ENCODE measurements at places on chromosomes 7 and 10.

DNA sequence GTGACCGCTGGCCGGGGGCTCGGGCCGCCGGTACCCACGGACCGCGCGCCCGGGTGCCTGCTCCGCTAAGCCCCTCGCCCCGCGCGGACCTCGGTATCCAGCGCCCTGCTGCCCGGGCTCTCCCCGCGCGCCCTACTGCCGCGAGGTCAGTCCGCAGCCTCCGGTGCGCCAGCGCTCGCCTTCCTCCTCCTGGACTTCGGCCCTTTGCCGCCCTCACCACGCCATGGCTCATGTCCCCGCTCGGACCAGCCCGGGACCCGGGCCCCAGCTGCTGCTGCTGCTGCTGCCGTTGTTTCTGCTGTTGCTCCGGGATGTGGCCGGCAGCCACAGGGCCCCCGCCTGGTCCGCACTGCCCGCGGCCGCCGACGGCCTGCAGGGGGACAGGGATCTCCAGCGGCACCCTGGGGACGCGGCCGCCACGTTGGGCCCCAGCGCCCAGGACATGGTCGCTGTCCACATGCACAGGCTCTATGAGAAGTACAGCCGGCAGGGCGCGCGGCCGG, 483 bp downstream of the GDF10 start:
- no peak for DNase-seq

GRCh38 chr10:122127943-122128342, 139.0 kb downstream of the TACC2 start:
- DNase-seq = no peak

DNA sequence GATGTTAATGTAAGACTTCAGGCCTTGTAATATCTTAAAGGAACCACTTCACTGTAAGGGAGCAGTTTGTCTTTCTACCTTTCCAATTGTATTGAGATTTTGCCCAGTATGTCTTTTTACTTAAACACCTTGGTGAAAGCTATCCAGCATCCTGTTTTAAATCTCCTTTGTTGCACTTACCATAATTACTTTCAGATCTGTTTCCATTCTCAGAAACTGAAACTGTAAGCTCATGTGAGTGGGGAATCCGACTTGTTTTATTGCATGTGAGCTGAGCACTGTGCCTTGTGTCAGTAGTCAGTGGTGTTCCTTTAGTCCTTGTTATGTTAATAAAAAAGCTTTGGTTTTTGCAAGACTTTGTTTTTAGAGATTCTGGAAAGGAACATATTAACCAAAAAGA, 42.2 kb downstream of the BMPR1A start:
- DNase-seq = no peak

GRCh38 chr10:20598590-20598989, 298.5 kb downstream of the NEBL start:
- DNase-seq = no peak

DNA sequence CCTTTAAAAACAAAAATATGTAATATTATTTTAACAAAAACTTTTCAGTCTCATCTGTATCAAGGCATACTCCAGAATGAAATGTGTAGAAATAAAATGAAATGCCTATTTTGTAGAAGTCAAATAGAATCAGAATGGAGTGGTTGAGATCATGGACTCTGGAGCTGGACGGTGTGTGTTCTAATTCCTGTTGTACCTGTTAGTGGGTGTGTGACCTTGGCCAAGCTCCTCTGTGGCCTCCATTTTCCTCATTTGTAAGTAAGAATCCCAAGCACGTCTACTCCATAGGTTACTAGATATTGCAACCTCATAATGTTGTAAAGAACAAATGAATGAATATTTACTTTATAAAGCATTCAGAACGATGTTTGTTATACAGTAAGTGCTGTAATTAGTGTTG, 74.9 kb downstream of the HDAC9 start:
- DNase-seq = no peak

- no peak for DNase-seq
These were observed 759.8 kb downstream of the CNTNAP2 start for GRCh38 chr7:146876411-146876810.

- peak; percentile 66 for DNase-seq
These were observed 124.9 kb downstream of the SND1 start for GRCh38 chr7:127776776-127777386.

DNA sequence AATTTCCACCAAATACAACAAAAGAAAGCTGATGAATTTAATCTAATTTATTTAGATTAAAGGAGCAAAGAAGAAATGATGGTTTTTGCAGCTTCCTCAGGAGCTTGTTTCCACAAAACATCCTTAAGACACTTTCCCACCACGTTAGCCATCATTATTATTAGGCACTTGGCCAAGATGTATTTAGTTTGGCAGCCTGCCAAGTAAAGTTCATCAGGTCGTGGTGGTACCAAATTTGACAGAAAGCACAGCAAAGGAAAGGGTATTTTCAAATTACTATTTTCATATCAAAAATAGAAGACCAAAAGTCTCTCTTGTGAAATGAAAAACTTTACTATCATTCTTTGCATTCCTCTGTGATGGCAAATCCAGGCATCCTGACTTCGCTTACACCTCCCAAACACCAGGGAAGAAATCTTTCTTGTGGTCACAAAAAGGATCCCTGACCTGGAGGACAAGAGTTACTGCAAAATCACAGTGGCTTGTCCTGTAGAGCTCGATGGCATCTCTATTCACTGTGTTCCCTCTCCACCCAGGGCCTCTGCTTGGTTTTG, 123.1 kb upstream of the INHBA start:
- no peak for DNase-seq

- no peak for DNase-seq
These were observed 29.0 kb downstream of the PFKFB3 start for GRCh38 chr10:6231730-6232129.

GRCh38 chr7:134548877-134549276, at the start of gene AKR1B15:
TSS of gene AKR1B15 (plus strand) at chr7:134549110. CDS start at chr7:134564620, 15,510 bp downstream.
- peak; percentile 11 for DNase-seq

- DNase-seq = no peak
These were observed 50.9 kb downstream of the INPP5A start for GRCh38 chr10:132588301-132589013.

GRCh38 chr10:95337423-95338160, 46.8 kb upstream of the PDLIM1 start:
- no peak for DNase-seq

- DNase-seq = no peak
These were observed 193.5 kb downstream of the SEC23IP start for GRCh38 chr10:120086066-120086465.

Measured in AG09309 (cell line).